ENCODE measurements at places on chromosomes 2 and 18.

GRCh38 chr18:52046842-52047241 lies 293.2 kb upstream of the DCC start:
- DNase-seq, result no peak

GRCh38 chr2:120348737-120349439 lies 3.0 kb downstream of the INHBB start:
- DNase-seq, result no peak

DNA sequence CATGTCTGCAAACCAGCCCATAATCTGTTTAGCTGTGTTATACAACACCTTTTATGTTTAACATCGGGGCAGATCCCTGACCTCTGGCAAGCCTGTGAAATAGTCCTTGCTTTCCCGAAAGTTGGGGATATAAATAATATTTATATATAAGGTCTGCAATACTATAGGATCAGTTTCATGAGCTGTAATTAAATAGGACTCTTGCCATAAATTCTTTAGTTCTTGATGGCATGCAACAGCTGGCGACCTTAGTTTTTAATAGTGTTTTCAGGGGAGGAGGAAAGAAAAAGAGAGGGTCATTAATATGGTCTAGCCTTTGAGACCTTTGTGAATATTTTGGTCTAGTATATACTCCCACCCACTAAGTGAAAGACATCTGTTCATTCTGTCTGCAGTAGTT lies 166.5 kb downstream of the MTX2 start:
- DNase-seq, result no peak

- DNase-seq, result no peak
Observed at GRCh38 chr18:32091325-32091723, 350 bp upstream of the RNF138 start.

DNA sequence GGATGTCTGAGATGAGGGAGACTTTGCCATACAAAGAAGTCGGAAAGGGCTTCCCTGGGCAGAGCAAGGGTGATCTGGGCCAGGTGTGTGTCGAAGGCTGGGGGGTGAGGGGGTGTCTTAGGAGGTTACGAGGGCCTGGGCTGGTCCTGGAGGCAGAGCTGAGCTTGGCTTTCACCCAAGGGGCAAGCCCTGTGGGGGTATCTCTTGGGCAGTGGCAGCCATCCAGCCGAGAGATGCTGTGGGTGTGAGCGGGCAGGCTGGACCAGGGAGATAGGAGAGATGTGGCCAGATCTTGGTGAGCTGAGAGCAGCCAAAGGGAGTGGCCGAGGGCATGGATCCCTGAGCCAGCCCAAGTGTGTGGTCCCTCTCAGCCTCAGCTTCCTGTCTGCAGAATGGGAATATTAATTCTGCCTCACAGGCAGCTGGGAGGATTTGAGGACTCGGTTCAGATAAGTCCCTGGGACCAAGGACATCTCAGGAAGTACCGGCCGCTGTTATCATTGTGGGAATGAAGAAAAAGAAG lies 33.0 kb downstream of the MAL start:
- DNase-seq, result no peak

GRCh38 chr18:58045242-58046092 lies 1.4 kb downstream of the NEDD4L start:
- DNase-seq, result no peak

DNA sequence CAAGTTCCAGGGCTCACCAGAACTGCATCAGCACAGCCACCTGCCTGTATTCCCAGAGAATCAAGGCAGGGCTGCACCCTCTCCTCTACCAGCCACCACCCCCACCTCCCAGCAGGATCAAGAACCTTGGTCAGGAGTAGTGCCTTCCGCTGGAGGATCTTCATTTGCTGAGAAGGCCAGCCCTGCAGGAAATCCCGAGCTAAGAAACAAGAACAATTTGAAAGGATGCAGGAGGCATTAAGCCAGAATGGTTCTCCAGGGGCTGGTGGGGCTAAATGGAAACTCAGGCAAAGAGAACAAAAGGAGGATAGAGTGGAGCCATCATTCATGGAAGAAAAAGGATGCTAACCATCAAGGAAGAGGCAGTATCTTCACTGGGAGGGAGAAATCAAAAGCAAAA lies 147.3 kb upstream of the SLC14A2 start:
- no peak for DNase-seq

DNA sequence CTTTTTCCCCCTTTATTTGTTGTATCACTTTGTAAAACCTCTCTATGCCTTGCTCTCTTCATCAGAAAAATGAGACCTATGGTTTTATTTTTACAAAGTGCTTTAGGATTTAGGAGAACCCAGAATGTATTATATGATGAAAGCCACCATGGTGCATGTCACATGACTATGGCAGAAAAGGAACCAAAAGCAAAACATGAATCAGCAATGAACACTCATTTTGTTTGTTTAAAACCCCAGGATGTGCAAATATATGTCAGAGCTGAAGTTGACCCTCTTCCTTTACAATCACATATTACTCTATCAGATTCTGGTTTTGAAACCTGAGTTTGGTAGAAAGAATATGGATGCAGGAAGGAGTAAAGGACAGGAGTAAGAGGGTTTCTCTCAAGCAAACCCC lies 70.0 kb downstream of the FIGN start:
- DNase-seq, result no peak

DNA sequence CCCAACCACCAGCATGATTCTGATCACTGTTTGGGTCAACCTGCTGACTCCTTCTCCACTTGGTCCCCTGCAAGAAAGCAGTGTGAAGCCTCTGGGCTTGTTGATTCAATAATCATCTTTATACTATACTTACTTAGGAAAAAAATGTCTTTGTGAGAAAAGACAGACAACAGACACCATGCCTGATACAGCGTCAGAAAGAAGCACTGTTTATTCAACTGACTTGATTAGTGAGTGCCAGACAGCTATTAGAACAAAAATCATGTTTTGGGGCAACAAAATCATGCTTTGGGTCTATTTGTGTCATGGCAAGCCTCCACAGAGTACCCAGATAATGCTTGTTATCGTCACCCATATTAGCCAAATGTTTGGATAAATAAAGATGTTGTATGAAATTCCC lies 58.7 kb upstream of the ATL2 start:
- no peak for DNase-seq

DNA sequence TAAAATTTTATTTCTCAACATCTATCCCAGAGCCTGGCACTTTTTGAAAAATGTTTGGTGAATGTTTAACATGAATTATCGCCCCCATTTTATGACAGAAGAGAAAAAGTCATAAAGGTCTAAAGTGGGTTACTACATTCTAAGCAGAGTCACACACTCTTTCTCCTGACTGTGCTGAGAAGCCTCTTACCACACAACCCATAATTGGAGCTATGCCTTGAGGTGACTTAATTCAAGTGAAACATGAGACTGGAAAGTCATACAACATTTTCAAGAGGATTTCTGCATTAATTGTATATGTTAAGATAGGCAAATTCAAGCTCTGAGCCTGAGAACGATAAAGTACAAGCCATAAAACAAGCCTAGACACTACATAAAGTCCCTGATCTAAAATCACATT lies 3.1 kb upstream of the DSEL start:
- no peak for DNase-seq

DNA sequence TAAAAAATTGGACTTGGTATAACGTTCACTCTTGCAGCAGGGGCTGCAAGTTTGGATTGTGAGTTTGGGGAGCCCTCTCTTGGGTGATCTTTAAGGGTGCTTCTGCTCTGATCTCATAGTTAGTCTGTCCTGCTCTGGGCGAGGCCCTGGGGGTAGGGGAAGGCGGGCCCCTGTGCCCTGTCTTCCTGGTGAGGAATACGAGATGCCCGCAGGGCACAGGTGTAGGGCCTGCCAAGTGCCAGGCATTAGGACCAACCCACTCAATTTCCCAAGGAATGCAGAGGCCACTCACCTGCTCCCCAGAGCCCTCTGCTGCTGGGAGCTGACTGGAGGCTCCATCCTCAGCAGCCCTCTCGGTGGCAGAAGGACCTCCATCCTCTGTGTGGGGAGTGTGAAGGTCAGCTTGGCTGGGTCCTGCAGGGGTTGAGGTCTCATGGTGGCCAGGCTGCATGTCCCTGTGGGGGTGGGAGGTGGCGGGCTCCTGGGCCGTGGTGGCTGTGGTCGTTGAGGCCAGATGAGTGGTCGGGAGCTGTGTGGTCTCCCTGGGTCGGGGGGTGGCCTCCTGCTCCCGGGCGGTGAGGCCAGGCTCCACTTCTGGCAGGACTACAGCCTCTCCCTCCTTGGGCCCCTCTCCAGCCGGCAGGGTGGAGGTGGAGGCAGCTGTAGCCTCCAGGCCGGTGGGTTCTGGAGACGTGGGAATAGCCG lies 21.3 kb downstream of the SDC1 start:
- DNase-seq, result no peak

GRCh38 chr2:105747991-105748390 lies 3.3 kb downstream of the NCK2 start:
- DNase-seq, result no peak

GRCh38 chr2:8312861-8313830 lies 368.7 kb upstream of the ID2 start:
- DNase-seq, result peak; percentile 80

- DNase-seq, result peak; percentile 79
Observed at GRCh38 chr18:3596637-3597384, 146.8 kb downstream of the TGIF1 start.

- DNase-seq, result no peak
Observed at GRCh38 chr18:10518595-10519255, 7.1 kb upstream of the NAPG start.

GRCh38 chr2:8448824-8449556 lies 232.9 kb upstream of the ID2 start:
- no peak for DNase-seq

DNA sequence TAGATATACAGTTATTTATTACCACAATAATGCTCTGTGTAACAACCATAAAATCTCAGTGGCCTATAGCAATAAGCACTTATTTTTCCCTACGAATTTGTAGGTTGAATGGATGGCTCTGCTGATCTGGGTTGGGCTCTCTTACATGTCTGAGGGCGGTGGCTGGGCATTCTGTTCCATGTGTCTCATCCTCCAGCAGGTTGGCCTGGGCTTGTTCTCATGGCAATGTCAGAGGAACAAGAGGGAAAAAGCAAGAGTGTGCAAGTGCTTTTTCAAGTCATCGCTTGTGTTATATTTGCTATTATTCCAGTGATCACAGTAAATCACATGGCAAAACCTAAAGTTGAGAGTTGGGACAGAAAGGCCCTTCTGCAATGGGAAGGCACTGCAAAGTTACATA lies 30.4 kb upstream of the MYO3B start:
- DNase-seq, result no peak

DNA sequence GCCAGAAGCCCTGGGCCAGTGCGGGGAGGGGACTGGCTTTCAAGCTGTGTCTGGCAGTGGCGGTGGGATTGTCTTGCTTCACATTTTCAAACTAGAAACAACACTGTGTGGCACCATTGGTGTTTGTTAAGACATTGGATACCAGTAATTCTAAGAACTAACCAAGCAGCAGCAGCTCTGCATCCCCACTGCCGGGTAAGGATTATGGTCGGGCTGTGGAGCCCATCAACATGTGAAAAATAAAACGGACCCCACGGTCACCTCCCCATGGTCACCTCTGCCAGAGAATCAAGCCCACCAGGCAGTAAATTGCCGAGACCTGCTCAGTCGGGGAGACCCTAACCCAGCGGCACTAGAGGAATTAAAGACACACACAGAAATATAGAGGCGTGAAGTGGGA lies 65.3 kb downstream of the C18orf63 start:
- DNase-seq, result no peak

GRCh38 chr2:66832646-66833435 lies 397.9 kb downstream of the MEIS1 start:
- no peak for DNase-seq

- DNase-seq, result no peak
Observed at GRCh38 chr2:182068811-182069210, 83.2 kb downstream of the PPP1R1C start.

DNA sequence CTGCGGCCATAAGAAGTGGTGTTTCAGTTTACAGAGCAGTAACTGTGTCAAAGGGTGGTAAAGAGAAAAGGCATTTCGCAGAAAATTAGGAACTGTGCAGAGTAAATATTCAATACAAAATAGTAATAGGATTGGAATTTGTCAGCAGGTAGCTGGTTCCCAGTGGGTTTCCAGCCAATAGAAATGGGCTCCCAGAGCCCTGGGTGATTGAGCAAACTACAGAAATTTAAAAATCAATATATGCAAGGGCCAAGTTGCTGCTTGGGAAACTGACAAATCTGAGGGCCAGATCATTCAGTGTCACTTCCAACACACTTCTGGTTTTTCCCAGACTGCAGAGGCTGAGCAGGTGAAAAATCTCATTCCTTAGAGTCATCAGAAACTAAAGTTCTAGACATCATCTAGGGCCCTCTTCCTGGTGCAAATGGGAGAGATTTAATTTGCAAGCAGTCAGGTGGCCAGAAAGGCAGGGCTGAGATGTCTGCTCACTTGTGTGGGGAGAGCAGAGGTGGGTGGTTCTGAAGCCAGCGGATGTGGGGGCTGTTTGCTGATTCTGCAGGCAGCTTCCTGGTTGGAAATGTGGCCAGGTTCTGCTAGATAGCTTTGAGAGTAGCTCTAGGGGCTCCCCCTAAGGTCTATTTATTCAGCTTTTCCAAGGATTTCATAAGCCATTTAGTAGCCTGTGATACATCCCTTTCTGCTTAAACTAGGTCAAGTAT lies 182.4 kb downstream of the NCK2 start:
- peak; percentile 24 for DNase-seq

DNA sequence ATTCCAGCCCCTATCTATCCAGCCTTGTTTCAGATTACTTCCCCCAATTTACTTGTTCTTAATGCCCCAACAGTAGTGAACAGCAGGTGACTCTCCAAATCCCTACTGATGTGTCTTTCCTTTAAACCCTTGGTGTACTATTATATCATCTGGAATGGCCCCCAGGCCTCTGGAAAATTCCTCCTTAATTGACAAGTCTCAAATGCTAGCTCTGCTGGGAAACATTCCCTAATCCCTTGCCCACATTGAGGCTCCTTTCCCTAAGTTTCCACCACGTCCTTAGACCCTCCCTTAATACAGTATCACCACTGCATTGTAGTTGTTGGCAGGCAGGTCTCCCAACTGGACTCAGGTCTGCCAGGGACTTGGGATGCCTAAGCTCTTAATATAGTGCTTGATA lies 41.0 kb downstream of the MYO3B start:
- no peak for DNase-seq
